ENCODE measurements at places on chromosomes 16 and 17.

GRCh38 chr16:27429981-27430441, 28.0 kb downstream of the IL21R start:
- DNase-seq = no peak

GRCh38 chr16:67613808-67614207, 31.1 kb upstream of the CARMIL2 start:
- peak; percentile 3 for DNase-seq

- DNase-seq = no peak
These were observed 9.6 kb upstream of the WIPF2 start for GRCh38 chr17:40209404-40210093.

- DNase-seq = no peak
These were observed 29.7 kb upstream of the FASN start for GRCh38 chr17:82127704-82128103.

GRCh38 chr17:79035686-79036085, 11.7 kb downstream of the C1QTNF1 start:
- DNase-seq = no peak

- no peak for DNase-seq
These were observed 20.1 kb downstream of the MINK1 start for GRCh38 chr17:4853208-4853671.

GRCh38 chr17:8925141-8925540, 40.4 kb downstream of the PIK3R5 start:
- no peak for DNase-seq

- peak; percentile 38 for DNase-seq
These were observed 10.2 kb upstream of the NFATC3 start for GRCh38 chr16:68074850-68075555.

DNA sequence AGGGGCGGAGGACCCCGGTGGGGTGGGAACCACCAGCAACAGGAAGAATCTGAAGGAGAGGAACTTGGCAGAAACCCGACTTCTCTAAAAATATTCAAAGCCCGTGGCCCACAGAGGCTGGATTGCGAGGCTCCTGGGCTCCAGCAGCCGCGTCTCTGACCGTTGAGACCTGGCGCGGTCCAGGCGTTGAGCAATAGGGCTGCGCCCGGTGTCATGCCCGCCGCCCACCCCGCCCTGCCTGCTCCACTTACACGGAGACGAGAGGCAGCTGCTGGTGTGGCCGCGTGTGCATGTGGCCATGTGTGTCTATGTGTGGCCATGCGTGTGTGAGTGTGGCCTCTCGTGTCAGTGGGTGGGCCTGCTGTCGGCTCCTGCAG, 83.6 kb downstream of the IRF8 start:
- DNase-seq = no peak

- no peak for DNase-seq
These were observed 37.1 kb downstream of the TNFRSF13B start for GRCh38 chr17:16934836-16935235.

- no peak for DNase-seq
These were observed 42.4 kb upstream of the TAC4 start for GRCh38 chr17:49890077-49890821.

- DNase-seq = no peak
These were observed 7.3 kb upstream of the SMG1 start for GRCh38 chr16:18933501-18933900.

DNA sequence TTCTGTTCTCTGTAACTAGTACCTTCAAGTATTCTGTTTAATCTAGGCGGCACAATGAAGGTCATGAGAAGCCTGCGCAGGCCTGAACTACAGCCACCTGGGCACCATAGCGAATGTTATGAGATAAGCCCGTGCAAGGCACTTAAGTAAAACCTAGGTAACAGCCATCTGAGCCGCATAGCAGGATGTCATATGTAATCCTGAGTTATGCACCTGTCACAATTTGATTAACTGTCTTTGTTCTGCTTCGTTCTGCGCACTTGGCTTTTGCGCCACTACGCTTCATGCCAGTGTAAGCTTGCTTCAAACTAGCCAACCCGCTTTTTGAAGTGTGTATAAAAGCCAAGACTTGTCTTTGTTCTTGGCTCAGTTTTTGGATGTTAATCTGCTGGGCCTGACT, 449.8 kb downstream of the KCNJ18 start:
- no peak for DNase-seq

- DNase-seq = no peak
These were observed 1.5 kb upstream of the ABCA6 start for GRCh38 chr17:69143151-69143550.

GRCh38 chr16:21946889-21947635, 6.1 kb upstream of the UQCRC2 start:
- DNase-seq = no peak

DNA sequence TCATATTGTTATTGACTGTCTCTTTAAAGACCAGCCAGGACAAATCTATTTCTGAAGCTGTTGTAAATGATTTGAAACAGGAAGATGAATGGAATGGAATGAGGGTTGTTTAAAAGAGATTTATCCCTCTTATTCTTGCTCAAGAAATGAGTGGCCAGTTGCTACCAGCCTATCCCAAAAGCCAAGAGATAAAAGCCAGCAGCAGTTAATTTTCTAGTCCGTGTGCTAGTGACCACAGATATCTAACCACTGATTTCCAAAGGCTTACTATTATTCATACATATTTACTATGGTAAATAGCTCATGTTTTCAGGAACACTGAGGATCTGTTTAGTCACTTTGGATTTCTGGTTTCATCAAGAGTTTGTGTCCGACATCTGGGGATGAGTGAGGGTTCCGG, 105.7 kb downstream of the CDH13 start:
- no peak for DNase-seq

- DNase-seq = peak; percentile 15
These were observed 396 bp downstream of the NFE2L1 start for GRCh38 chr17:48048384-48049126.

- DNase-seq = no peak
These were observed 29.1 kb downstream of the COG4 start for GRCh38 chr16:70494202-70494770.

DNA sequence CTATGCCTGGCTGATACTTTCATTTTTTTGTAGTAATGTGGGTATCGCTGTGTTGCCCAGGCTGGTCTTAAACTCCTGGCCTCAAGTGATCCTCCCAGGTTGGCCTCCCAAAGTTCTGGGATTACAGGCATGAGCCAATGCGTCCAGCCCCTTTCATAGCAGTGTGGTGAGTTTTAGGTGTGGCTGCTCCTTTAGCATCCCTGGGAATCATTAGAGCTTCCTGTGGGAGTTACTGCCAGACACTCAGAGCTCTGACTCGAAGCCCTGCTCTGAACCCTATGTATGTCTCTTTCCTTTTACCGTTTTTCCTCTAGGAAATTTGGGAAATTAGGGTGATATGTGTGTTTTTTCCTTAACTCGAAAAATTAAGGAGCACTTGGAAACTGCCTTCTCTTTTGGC, 44.5 kb downstream of the NDE1 start:
- no peak for DNase-seq

DNA sequence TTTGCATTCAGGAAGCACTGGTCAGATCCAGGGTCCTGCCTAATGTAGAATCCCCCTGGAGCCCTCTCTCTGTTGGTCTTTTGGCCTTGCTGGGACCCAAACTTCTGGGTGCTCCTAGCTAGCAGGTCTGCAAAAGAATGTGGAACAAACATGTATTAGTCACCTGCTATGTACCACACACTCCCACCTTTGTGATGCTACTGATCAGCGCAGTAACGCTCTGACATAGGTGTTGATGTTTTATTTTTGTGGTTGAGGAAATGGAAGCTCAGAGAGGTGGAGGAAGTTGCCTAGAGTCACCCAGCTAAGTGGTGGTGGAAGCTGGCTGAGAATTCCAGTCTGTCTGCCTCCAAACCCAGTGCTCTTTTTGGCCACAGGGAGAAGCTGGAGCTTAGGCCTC, 35.8 kb upstream of the LGALS9 start:
- no peak for DNase-seq

DNA sequence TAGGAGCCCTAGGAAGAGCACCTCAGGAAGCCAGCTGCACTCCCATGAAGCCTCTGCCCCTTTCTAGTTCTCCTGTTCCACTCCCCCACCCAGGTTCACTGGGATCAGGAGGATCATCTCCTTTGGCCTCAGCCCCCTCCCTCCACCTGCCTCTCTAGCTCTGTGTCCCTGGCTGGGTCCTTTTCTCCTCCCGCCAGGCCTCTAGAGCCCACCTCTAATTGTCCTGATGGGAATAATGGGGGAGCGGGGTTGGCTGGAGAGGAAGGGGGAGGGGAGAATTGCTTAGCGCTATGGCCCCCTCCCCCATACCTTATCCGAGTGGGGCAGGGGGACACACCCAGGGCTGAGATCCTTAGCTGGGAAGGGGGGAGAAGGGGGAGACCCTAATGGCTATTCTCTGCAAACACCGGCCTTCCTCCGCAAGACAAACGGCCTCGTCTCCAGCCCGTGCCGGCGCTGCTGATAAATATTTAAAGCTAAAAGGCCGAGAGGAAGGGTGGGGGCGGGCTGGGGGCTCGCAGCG, 997 bp downstream of the HOXB7 start:
- no peak for DNase-seq

DNA sequence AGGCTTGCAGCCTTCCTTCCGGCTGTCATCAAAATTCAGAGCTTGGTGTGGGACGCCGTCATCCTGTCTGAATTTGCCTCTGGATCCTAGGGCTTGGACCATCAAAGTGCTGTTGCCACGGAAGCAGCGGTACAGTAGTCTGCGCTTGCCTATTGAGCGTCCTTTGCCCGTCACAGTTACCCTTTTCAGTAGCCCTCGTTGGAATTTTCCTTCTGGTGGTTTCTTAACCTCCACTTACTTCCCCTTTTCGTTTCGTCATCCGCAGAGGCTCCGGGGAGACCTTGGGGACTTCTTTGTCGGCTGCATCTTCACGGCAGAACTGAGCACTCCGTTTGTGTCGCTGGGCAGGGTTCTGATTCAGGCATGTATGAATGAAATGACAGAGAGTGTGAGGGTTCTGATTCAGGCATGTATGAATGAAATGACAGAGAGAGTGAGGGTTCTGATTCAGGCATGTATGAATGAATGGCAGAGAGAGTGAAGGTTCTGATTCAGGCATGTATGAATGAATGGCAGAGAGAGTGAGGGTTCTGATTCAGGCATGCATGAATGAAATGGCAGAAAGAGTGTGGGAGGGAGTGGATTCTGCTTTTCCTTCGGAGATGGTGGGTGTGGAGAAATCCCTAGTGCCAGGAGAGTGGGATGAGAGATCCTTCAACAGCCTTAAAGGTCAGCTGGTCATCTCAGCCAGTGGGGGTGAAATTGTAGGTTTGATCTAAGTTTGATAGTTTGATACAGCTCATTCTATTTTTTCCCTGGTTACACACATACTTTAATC, 8.0 kb downstream of the TLCD3A start:
- DNase-seq = no peak

DNA sequence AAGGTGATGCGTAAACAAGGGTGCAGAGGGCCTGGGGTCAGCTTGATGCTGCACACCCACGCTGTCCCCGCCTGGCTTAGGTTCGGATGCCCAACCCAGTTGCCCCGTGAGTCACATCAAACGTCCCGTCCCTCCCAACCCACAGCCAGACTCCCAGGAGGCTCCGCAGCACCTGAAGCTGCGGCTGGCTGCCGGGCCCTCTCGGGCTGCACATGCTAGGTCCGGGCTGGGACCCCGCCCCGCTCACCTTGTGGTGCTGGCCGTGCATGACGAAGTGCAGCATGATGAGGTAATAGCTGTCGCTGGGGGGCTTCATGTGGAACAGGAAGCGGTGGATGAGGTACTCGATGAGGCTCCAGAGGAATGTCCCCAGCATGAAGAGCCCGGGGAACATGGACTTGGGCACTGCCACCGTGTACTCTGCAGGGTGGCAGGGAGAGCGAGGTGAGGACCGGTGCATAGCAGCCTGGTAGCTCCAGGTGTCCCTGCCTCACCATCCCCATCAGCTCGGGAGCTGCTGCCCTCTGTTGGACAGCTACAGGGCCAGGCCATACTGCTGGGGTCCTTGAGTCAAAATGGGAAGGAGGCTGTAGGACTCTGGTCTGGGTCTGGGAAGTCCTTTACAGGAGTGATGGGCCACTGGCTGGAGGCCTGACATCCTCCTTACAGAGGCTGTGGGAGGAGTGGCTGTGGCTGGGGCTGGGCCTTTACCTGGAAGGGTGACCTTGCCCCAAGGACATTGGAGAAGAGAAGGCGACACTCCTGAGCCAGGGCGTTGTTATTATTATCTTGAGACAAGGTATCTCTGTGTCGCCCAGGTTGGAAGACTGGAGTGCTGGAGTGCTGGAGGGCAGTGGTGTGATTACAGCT, 18.3 kb upstream of the MLKL start:
- no peak for DNase-seq

GRCh38 chr17:46182961-46183360, 10.3 kb downstream of the KANSL1 start:
- no peak for DNase-seq

GRCh38 chr17:63657786-63658185, 35.6 kb downstream of the MAP3K3 start:
- DNase-seq = no peak
